ENCODE measurements at places on chromosomes 1 and 21.
A peak's percentile ranks its signal among the peaks of the same experiment; 100 is the strongest.

- DNase-seq, result no peak
Observed at GRCh38 chr21:32578107-32578691, 7.1 kb downstream of the TCP10L start.

DNA sequence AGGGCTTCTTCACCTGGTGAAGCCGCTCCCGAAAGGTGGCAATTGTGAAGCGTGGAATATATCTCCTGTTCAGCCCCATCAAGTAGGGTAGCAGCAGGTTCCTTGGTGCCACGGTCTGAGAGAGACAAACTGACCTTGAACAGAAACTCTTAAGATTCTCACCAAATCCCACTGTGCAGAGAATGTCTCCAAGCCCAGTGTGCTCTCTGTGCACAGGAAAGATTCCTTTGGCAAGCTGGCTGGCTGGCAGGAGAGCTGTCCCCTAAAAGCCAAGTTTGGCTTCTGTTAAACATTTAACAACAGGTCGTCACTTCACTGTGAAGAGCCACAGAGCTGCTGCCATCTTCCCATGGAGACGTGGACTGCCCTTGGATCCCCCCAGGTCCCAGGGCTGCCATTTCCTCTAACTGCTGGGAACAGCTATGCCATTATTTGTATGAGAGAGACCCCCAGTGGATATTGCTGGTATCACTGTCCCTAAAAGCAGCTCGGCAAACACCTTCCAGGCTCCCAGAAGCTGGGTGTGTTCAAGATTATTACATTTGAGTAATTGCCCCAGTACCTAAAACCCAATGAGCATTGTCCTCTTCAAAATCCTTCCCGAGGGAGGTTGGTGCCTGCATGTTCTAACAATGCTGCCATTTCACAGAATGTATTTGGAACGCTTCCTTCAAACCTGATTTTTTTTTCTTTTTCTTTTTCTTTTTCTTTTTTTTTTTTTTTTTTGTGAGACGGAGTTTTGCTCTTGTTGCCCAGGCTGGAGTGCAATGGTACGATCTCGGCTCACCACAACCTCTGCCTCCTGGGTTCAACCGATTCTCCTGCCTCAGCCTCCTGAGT lies 71.8 kb downstream of the CD58 start:
- peak; percentile 70 for DNase-seq

DNA sequence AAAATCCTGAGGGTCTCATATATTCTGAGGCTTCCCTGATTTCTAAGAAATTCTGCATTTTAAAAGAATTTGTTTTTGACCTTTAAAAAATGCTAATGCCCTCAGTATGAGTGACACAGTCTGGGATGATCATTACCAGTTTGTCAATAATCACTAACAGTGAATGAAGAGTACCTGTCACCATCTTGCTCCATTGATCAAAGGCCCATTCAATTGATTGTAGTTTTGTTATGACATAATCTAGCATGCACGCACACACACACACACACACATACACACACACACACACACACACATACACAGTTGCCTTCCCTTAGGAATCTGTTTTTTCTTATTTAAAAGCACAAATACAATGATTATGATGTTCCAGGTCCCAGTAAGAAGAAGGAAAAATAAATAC lies 250.4 kb downstream of the NFIA start:
- no peak for DNase-seq

DNA sequence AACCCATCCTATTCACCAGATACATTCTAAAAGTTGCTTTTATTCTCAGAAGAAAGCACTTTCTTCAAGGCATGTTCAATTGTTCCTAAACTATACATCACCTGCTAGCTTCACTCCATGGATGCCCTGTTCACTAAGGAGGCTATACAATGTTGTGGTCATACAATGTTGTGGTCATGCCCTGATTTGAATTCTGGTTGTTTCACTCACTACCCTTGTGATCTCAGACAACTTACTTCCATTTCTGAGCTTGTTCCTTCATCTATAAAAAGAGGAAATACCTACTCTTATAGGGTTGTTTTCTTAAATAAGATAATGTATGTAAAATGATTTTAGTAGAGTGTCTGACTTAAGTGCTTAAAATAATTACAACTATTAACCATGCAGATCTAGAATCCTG lies 19.7 kb downstream of the EDEM3 start:
- DNase-seq, result no peak

DNA sequence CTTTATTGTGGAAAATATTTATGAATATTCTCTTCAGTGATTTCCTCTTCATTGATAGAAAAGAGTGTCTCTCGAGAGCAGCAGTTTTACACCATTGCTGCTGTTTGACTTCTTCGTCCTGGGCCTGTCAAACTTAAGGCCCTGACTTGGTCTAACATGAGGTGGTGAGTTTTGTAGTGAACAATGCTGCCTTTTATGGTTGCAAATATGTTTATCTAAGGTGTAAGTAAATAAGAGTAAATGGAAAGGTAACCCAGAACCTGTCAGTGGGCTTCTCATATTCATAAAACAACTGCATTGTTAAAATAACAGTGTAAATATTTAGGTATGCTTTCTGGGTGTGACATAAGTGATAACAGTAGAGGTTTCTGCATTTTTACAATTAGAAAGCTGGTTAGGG lies 62.8 kb upstream of the SCCPDH start:
- DNase-seq, result no peak

- DNase-seq, result no peak
Observed at GRCh38 chr1:83583351-83584014, 415.4 kb downstream of the TTLL7 start.

GRCh38 chr1:209704584-209704983 lies at the start of gene HSD11B1:
HSD11B1 (plus strand) TSS chr1:209704846; CDS start chr1:209704943, 97 bp downstream.
- peak; percentile 75 for DNase-seq

DNA sequence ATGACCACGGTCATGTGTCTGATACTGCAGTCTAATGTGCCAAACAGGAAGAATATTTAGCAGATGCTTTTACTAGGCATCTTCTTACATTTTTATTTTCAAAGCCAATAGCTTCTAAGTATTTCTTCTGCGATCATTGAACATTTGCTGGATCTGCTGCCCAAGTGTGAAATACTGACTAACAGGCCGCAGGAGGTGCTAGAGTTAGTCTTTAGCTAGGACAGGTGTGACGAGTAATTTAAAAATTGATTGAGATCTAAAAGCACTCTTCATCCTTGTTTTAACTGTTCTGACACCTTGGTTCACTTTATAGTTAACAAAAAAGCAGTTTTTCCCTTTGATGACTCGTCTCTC lies 748 bp upstream of the FAM78B start:
- DNase-seq, result no peak

DNA sequence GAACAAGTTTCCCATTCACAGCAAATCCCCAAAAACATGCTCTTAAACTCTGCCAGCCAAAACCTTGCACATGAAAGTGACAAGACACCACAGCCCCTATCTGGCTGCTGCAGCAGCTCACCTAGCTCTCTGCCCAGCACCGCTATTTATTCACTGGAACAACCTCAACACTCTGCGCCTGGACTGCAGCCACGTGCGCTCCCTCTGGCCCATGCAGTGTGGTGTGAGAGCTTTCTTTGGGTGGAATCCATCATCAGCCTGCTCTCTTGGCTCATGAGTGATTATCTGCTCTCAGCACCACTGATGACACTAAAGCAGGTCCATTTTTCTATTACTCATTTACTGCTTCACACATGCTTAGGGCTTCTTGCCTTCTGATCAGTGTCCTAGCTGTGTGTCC lies 11.4 kb downstream of the KCNJ6 start:
- DNase-seq, result no peak

DNA sequence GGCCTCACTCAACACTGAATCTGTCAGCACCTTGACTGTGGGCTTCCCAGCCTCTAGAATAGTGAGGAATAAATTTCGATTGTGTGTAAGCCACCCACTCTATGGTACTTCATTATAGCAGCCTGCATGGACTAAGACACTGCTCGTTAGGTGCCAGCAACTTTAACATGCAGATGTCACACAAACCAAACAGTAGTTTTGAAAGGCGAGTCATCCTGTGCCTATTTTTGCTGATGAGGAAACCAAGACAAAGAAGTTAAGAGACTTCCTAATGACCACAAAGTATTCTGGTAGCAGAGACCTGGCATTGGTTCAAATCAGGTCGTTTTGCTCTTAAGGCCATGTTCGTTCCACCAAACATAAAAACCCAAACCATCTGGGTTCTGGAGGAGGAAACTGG lies 42.9 kb downstream of the BATF3 start:
- DNase-seq, result no peak

- no peak for DNase-seq
Observed at GRCh38 chr1:244863491-244864252, 671 bp downstream of the HNRNPU start.

GRCh38 chr1:230864441-230864840 lies 3.9 kb downstream of the C1orf198 start:
- DNase-seq, result peak; percentile 71

- peak; percentile 45 for DNase-seq
Observed at GRCh38 chr1:180912211-180912800, 391 bp upstream of the KIAA1614 start.

GRCh38 chr1:184379111-184379752 lies 7.6 kb upstream of the C1orf21 start:
- DNase-seq, result no peak

GRCh38 chr1:209988706-209989105 lies 50.7 kb downstream of the SYT14 start:
- no peak for DNase-seq

DNA sequence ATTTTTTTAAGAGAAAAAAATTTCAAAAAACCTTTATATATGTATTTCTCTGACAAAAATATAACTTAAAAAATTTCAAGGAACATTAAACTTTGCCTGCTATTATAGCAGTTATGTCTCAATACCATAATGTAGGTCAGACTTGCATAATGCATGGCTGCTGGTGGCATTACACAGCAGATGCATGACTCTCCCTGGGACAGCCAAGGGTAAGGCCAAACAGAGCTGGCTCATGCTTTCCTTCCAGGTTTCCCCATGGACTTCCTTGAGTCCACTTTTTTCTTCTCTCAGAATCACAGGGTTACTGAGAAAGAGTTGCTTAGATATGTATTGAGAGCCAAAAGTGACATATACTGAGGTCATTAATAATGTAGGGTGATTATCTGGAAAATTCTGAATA lies 43.7 kb downstream of the RHOU start:
- DNase-seq, result no peak

DNA sequence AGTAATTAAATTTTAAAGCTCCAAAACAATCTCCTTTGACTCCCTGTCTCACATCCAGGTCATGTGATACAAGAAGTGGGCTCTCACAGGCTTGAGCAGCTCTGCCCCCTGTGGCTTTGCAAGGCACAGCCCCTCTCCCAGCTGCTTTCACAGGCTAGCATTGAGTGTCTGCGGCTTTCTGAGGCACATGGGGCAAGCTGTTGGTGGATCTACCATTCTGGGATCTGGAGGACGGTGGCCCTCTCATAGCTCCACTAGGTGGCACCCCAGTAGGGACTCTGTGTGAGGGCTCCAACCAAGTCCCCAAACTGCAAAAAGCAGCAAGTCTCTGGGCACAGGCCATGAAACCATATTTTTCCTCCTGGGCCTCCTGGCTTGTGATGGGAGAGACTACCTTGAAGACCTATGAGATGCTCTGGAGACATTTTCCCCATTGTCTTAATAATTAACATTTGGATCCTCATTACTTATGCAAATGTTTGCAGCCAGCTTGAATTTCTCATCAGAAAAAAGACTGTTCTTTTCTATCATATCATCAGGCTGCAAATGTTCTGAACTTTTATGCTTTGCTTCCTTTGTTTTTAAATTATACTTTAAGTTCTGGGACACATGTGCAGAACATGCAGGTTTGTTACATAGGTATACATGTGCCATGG lies 554.1 kb upstream of the OLFM3 start:
- no peak for DNase-seq

- DNase-seq, result no peak
Observed at GRCh38 chr1:161225178-161225533, 704 bp upstream of the TOMM40L start.

DNA sequence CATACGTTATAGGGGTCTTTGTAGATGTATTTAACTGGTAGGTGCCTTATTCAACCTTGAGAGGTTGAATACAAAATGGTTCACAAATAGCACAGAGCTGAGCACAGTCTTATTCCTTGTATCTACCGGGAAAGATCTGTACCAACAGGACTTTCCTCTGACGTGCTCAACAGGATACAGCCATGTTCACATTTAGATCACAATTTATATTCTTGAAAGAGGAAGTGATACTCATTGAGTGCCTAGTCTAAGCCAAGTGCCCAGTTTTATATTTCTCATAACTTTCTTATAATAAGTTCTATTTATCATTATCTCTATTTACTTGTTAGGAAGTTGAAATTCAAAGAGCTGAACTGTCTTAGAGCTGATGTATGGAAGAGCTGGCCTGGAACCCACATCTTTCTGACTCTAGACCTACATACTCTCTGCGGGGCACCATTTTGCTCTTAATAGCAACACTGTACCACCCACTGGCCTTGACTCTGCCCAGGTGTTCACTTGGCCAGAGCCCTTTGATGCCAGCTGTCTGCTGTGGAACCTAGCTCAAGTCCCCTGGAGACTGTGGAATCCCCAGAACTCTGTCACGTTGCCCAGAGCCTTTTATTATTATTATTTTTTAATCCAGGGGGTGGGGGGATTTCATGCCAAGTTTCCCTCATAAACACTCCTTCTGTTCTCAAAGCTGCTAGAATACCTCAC lies 156.2 kb downstream of the TPR start:
- DNase-seq, result no peak

DNA sequence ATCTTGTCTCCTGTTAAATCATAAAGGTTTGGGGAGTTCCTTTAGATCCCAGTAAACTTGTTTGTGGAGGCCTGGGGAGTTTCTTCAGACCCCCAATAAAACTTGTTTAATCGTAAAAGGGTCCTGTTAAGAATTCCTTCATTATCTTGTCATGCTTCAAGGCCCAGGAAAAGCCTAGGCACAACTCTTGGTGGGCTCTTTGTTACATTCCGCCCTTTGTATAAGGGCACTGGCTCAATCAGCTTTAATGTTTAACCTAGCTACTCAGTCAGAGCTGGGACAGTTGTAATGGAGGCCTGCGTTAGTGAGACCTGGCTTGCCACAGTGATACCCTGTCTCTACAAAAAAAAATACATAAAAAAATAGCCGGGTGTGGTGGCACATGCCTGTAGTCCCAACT lies 77.2 kb downstream of the MPZL1 start:
- DNase-seq, result no peak

DNA sequence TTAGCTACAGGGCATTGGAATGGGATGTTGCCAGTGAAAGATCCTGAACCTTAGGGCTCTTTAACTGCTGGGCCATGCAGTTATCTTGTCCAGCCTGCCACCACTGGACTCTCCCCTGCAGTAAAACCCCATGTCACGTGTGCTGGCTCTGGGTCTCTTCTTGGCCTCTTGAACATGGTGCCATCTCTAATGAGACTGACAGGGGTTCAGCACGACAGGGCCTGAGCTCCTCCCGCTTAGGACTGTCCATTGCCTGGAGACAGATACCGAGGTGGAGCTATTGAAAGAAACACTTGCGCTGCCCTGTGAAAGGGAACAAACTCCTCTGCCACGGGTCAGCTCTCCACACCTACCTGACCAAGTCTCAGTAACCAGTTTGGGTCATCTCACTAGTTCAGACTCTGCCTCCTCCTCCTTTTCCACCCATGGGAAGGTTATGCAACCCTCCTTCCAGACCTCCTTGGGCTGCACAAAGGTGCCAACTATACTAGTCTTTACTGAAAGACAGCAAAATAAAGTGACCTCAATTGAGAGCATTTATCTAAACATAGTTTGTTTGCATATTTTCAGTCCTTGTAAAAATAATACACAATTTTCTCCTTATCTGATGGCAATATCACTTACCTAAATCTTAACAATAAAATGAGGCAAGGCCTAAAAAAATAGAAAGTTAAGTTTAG lies 66.0 kb downstream of the GNG12 start:
- DNase-seq, result no peak

GRCh38 chr1:2541619-2542245 lies 11.7 kb upstream of the HES5 start:
- no peak for DNase-seq

- no peak for DNase-seq
Observed at GRCh38 chr1:208090388-208091301, 153.5 kb downstream of the PLXNA2 start.
